BJ (cell line): ENCODE measurements at places on chromosomes 12 and 14.

GRCh38 chr12:124883263-124884130 is 19.8 kb upstream of the SCARB1 start:
- no peak for DNase-seq

DNA sequence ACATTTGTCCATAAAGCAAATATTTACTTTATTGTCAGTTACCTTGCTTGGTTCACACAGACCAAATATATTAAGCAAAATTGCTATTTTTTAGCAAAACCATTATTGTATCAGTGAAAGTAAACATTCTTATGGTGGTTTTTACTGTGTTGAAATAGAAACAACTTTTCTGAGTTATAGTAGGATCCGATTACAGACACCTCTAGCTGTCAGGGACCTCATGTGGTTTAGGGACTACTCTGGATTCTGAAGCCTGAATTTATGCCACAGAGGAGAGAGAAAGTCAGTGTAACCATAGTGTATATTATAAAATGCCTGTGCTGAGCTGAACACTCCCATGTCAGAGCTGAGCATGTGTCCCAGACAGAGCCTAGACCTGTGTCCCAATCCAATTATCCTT is 287.5 kb downstream of the FLRT2 start:
- no peak for DNase-seq

- DNase-seq, result no peak
Observed at GRCh38 chr12:447141-447540, 12.6 kb upstream of the B4GALNT3 start.

DNA sequence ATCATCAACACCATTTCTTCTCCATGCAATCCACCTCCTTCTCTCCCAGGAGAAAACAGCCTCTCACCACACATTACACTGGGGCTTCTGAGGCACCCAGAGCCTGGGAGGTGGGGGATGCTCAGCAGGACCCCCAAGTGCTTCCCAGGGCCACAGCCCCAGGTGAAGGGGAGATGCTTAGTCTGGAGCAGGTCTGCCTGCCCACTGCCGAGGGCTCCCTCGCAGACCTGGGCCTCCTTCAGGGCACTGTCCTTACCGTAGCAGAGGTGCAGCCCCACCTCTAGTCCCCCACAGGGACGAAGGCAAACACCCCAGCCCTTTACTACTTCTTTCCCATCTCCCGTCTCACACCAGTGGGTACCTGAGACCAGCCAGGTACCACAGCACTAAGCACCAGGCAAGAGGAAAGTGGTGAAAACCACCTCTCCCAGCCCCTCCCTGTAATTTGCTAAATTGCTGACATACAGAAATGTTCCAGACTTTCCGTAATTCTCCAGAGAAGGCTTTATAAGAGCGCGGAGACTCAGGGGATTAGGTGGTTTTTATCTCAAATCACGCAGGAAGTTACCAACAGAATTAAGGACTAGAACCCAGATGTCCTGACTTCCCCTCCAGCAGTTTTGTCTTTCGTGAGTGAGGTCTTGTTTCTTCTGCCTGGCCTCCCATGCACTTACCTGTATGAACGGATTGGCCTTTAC is 59.0 kb downstream of the PLEKHG3 start:
- no peak for DNase-seq

DNA sequence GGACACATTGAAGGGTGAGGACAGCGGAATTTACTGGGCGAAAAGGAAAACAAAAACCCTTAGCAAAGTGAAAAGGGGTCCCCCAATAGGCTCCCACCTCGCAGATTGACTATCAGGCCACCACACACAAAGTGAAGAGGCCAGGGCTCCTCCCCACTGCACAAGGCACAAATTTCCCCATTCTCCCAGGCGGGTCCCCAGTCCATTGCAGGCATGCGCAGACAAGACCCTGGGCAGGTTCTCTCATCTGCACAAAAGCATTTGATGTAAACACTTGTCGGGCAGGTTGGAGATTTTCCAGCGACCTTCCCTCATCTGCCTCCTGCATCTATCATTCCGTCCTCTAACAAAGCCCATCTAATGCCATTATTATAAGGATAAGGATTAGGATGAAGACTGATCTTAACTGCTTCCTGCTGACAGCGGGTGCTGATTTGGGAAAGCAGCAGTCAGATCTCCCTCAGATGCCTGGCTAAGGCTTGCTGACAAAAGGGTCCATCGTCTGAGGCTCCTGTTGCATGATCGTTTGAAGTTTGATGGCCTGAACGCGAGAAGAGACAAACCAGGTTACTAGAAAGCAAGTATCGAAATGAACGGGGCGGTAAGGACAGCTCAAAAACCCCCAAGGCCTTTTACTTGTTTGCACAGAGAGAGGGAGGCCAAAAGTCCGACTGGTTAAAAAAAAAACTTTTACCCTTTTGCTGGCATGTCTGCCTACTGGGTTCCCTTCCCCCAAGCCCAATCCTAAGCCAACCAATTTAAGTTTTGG is 14.4 kb downstream of the ASCL4 start:
- DNase-seq, result no peak

DNA sequence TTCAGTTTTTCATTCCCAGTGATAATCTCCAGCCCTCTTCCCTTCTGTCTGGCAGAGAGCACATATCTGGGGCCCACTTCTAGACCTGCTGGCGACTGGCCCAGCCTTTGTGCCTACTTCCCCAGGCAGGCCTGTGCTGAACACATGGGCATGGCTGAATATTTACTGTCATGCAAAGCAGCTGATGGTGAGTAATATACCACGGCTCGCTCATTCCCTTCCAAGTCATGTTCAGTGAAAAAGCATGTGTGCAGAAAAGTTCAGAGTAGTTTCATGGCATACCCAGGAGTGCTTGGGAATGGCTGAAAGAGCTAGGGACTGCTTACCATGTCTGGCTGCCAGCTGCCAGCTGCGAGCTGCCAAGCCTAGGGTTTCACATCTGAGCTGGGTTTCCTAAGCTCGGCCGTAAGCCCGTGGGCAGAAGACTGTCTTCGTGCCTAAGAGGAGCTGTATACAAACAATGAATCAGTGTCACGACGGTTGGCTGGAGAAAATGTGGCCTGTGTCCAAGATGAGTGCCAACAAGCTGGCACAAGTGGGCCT is 179.9 kb upstream of the PELI2 start:
- no peak for DNase-seq

DNA sequence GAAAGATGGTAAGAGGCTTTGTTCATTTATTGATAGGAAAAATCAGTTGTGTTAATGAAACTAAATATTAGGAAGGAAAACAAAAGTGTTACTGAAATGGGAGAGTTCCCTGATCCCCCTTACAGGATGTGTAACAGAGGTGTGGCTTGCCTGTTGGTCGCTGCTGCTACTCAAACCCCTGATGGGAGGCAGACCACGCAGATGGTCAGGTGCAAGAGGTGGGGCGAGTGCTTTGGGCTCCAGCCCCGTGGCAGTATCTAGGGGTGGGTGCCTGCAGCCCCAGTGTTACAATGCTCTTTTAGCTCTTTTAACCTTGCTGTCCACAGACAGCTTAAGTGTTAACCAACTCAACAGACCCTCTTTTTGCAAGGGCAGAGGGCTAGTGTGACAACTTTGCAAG is 319.6 kb upstream of the DCN start:
- no peak for DNase-seq

- DNase-seq, result peak; percentile 26
Observed at GRCh38 chr14:80954687-80955299, 628 bp upstream of the TSHR start.

DNA sequence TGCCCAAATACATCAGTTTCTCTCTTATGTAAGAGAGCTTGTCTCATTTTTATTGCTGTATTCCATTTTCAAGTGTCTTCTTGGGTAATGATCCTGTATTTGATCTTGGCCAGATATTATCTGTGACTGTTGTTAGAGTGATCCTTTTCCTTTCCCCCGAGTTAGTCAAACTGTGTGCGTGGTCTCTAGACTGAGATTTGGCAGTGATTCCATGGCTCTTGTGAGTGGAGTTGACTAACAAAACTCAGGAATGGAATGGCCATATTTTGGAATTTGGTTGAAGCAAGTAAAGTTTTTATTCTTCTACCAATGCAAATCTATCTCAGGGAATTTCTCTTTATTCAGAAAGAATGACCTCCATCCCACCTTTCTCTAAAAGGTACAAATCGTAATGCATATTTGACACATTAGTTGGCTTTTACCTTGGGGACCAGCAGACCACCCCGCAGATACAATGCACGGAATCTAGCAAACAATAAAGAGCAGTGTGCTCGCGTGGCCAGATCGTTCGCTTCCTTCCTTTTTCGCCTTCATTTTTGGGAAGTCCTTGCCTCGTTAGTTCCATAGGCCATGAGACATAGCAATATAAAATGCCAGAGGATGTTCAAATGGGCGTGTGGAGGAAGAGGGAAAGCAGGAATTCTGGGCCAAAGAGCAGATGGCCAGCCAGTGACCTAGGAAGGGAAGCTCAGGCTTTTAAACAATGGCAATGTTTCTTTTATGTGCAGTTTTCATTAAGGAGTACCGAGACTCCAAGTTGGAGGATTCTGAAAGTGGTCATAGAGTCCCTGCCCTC is 24.4 kb downstream of the ETV6 start:
- no peak for DNase-seq

- no peak for DNase-seq
Observed at GRCh38 chr12:56954057-56954957, 3.1 kb downstream of the RDH16 start.

DNA sequence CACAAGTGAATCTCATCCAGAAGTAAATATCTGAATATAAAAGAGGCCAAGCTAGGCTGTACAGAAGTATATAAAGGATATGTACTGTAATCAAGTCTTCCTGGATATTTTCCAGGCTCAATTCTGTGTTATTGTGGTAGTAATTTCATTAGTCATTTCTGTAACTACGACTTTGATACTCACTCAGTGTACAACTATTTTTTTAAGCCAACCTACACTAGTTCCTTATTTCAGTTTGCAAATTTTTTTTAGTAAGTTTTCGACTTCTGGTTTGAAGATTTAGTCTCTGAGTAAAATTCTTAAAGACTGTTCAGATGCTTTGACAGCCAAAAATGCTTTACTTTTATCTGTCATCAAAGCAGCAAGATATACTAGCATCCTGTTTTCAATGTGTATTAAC is 130.8 kb downstream of the CAPZA3 start:
- DNase-seq, result no peak

GRCh38 chr12:6947615-6948014 is 3.5 kb upstream of the PTPN6 start:
- DNase-seq, result no peak

- DNase-seq, result no peak
Observed at GRCh38 chr14:99729991-99730875, 46.1 kb downstream of the CYP46A1 start.

- DNase-seq, result no peak
Observed at GRCh38 chr12:14263742-14264141, 101.7 kb upstream of the ATF7IP start.

- DNase-seq, result no peak
Observed at GRCh38 chr14:101127224-101127623, 223.7 kb upstream of the RTL1 start.

GRCh38 chr12:3751151-3752095 is 1.5 kb downstream of the CRACR2A start:
- DNase-seq, result no peak

- no peak for DNase-seq
Observed at GRCh38 chr12:84497819-84498218, 414.8 kb downstream of the SLC6A15 start.

DNA sequence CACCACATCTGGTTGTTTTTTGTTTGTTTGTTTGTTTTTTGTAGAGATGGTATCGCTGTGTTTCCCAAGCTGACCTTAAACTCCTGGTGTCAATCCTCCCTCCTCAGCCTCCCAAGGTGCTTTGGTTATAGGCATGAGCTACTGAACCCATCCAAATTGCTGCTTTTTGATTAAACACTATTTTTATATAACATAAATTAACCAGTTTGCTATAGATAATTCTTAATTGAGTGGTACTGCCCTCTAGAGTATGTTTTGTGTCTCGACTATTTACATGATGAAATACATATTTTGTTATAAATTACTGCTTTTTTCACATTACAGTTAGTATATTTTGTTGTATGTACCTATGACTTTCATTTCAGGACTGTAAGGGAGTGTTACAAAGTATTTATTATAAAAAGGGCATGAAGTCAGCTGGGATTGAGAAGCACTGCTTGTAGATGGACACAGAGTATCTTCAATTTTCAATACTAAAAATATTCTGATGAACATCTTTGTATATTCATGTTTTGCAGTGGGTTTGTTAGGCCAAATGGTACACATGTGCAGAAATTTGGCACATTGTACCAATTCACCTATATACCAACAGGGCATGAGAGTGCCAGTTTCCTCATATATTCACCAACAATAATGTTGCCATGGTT is 14.9 kb upstream of the SCAF11 start:
- DNase-seq, result no peak

- DNase-seq, result no peak
Observed at GRCh38 chr14:80584744-80585505, 356.6 kb downstream of the CEP128 start.

GRCh38 chr12:65826353-65827171 is 2.3 kb downstream of the HMGA2 start:
- peak; percentile 41 for DNase-seq

DNA sequence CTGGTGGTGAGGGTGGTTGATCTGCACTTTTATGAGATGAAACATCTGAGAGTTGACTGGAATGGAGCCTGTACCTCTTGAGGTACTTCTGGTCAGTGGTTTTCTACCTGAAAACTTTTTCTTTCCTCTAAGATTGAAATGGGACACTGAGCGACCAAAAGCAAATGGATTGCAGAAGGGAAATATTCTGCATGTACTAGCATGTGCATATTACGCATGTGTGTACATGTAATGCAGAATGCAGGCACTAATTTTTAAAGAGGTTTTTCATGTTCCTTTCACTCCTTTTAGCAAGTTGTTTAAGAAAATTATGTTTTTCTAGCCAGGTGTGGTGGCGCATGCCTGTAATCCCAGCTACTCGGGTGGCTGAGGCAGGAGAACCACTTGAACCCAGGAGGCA is 28.7 kb upstream of the EID3 start:
- DNase-seq, result no peak

- DNase-seq, result no peak
Observed at GRCh38 chr14:34324363-34324795, 137.7 kb downstream of the SPTSSA start.

DNA sequence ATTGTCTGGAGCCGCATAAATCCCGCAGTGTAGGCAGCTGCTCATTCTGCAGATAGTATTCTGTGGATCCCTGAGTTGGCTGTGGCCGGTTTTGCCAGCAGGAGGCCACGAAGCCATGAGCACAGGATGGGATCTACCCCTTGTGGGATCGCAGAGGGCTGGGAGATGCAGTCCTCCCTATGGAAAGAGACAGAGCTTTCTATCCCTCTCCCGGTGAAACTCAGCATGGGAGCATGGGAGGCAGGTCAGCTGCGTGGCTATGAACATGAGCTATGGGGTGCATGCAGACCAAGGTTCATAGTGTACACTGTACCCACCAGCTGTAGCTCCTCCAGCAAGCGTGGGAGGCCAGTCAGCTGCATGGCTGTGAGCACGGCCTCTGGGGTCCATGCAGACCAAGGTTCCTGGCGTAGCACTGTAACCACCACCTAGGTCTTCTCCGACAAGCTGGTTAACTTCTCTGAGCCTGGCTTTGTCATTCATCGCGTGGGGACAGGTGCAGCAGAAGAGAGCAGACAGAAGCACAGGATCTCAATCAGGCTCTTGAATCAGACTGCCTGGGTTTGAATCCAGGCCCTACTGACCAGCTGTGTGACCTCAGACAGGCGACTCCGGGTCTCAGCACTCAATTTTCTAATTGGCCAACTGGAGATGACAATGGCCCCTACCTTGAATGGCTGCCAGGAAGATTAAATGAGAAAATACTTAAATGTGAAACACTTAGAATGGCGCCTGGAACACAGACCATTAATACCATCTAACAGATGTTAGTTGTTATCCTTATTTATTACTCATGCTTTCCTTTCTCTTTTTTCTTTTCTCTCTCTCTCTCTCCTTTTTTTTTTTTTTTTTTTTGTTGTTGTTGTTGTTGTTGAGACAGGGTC is 6.0 kb downstream of the BDKRB1 start:
- no peak for DNase-seq
